ENCODE measurements at places on chromosomes 7 and 10.

GRCh38 chr10:93436591-93437085 is 45.5 kb downstream of the MYOF start:
- DNase-seq: peak; percentile 99

- peak; percentile 56 for DNase-seq
These were observed 2.0 kb upstream of the PANK1 start for GRCh38 chr10:89646889-89647657.

DNA sequence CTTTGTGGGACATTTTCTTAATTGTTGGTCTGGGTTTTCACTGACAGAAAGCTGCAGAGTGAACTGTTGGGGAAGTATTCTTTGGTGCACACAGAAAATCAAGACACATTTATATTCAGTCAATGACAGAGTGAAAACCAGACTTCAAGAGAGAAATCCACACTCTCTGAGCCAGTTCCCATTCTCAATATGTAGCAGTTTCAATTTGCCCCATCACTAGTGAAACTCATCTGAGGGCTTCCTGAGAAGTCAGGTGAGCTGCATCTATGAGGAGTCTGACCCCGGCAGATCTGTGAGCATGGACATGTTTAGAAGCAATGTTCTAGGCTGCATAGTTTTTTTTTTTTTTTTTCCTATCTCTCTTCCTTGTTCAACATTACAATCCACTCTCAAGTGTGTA is 163.7 kb upstream of the AHR start:
- no peak for DNase-seq

DNA sequence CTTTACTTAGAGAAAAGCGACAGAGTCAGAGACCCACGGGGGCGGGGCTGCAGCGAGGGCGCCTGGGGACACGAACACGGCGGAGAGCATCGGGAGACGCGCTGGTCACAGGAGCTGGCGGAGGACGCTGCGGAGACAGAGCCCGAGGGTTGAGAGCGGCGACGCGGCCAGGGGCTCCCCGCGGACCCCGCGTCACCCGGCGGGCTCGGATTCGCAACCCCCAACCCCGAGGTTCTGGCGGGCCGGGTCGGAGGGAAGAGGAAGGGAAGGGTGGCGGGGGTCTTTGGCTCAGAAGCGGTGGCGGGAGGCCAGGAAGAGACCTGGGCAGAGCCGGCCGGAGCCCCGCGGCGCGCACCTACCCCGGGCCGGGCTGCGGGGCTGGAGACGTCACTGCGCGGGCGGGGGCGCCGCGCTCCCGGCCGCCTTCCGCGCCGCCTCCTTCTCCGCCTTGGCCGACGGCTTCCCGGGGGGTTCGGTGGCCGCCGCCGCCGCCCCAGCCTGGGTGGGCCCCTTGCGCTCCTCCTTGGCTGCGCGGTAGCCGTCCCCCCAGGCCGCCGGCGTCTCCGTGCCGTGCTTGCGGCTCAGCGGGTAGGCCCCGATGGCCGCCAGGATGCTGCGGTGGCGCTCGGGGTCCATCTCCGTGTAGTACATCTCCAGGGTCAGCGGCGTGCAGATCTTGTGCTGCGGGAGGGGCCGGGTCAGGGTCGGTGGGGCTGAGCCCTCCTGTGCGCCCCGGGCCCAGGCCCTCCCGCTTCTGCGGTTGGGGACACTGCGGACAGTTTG is 11.1 kb downstream of the CALY start:
- no peak for DNase-seq

DNA sequence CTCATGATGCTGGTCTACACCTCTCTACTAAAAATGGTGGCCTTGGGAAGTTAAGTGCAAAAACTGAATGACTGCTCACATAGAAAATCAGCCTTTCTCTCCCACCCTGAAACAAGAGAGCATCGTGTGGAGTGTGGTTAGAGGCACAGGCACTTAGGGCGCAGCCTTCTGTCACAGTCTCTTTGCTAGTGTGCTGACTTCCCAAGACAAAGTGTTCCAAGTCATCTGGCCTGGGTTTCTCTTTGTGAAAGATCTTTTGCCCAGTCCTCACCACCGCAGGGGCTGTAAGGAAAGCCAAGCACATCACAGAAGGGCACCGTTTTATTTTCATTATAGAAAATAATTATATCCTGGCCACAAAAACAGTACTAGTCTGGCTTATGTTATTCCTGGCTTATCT is 12.5 kb downstream of the STN1 start:
- no peak for DNase-seq

- peak; percentile 18 for DNase-seq
These were observed 13.6 kb upstream of the COL17A1 start for GRCh38 chr10:104099269-104099668.

DNA sequence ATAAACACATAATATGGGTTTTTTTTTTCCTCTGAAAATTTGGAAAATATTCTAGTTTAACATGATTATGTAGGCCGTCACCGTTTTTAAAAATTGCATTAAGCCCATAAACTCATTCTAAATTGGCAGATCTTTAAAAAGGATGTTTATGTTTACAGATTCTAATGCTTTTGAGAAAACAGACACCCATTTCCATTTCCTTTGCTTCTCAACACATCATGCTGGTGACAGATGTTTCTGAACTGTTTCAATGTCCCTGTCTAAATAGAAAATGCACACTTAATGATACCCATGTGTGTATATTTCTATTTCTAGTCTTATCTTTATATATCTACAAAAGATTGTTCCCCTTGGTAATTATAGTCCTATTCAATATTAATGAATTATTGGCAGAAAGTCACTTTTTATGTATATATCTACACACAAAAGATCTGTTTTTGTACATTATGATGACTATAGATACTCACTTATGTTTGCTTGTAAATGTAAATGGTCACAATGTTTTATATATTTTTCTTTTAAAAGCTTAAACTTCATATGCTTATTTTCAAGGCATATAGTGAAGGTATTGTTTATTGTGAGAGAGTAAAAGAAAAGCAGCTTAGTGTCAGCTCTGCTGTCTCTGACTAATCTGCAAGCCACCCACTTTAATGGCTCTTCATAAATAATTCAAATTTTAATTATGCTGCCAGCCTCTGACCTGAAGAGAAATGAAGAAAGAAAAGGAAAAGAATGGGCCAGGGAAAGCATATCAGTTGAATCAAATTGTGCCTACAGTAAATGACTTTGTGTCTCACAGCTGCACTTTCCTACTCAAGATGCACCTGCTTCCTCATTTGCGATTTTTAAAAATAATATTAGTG is 179.4 kb downstream of the CACNA2D1 start:
- DNase-seq: no peak

- peak; percentile 47 for DNase-seq
These were observed 33.1 kb downstream of the GPRIN2 start for GRCh38 chr10:46523119-46523961.

GRCh38 chr10:58723186-58723585 is 210.5 kb downstream of the BICC1 start:
- no peak for DNase-seq

GRCh38 chr10:68897336-68897741 is 3.8 kb upstream of the DDX50 start:
- peak; percentile 70 for DNase-seq

DNA sequence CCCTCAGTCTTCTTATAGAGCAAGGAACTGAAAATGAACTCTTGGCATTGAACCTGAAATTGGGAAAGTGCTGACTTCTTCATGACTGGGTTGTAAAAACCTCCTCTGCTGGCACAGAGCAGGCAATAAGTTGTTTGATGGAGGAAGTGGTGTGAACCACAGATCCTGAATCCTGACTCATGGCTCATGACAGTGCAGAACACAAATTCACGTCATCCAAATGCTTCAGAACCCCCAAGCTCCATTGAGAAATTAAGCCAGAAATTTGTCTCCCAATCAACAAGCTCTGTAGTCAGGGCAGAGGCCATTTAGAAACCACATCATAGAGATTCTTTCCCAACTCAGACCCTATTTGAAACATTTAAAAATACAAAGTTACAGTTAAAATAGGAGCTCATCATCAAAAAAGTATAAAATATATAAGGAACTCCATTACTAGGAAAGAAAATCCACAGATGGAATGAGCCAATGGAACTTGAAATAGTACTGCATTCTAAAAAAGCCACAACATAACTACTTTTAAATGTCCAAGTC is 10.3 kb upstream of the STK17A start:
- DNase-seq: peak; percentile 100

- DNase-seq: no peak
These were observed 42.3 kb downstream of the OAT start for GRCh38 chr10:124376411-124376810.

- DNase-seq: no peak
These were observed 155.7 kb downstream of the PLXNA4 start for GRCh38 chr7:132420527-132420926.

DNA sequence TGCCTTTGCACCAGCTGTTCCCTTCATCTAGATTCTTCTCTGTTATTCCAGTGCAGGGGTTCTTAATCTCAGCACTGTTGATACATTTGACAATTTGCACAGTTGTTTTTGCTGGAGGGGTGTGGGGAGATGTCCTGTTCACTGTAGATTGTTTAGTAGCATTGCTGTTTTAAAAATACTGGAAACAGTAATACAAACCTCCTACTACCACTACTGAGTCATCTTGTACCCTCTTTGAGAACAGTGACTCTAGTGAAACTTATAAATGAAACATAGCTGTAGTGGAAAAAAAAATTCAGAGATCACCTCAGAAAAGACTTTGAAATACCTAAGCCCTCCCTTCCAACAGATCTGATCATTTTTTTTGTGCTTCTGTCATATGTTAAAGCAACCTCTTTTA is 154.8 kb upstream of the TMEM196 start:
- DNase-seq: no peak

DNA sequence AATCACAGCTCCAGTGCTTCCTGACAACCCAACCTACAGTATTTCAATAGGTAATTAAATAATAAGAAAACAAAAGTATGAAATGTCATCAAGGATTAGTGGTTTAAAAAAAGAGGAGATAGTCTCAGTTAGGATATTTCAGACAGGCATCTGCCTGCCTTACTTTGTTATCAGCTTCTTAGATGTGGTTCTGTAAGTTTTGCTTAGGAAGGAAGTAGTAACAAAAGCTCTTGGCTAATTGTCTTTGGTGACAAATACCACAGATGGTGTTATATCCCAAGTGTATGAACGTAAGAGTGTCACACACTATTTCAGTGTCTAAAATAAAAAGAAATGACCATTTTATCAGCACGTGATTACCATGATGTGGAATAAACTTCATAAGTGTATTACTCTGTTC is 9.8 kb upstream of the ACTA2 start:
- DNase-seq: no peak

DNA sequence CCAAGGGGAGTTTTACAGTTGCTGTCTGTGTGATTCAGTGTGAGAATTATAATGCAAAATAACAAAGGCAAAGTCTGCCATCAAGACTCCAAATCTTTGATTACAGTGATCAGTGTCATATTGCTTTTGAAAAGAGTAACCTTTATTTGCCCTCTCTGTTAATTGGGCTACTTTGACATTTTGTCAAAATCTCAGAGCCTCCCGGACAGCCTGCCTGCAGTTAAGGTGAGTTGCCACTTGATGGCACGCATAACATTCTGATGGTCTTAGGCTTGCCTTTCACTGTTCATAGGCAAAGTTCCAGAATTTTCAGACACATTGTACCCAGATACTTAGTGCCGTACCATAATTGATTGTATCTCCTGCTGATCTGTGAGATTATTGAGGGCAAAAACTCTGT is 253.5 kb downstream of the ABCA13 start:
- DNase-seq: no peak

GRCh38 chr7:69947998-69948397 is 349.7 kb downstream of the AUTS2 start:
- DNase-seq: no peak

DNA sequence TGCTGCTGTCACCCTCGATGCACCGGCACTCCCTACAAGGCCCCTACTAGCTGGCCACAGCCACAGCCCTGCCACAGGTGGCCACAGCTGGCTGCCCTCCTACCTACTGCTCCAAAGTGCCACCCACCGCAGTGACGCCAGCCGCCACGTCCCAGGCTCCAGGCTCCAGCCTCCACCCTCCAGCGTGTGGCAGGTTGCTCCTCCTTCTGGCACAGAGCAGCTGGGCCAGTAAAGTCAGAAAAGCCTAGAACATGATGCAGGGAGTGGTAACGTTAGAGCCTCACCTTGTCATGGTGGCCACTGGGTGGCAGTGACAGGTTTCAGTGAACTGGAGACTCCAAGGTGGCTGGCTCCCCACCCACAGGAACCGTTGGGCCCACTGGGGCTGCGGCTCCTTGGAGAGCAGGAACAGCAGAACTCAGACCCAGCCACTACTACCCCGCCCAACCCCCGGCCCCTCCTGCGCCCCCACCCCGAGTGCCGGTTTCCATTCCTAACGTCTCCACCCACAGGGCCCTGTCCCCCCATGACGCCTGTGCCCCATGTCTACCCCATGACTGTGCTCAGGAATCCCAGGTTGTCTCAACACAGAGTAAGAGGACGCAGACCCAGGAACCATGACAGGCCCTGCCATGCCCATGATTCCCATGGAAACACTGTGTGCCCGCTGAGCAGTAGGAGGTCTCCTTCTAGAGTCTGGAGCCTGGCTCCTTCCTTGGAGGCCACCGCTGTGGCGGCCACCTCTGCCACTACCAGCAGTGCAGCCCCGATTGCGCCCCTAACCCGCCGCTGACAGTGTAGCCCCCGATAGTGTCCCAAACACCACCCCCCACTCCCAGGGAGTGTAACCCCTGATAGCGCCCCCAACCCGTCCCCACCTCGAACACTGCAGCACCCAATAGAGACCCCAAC is 52.3 kb upstream of the ZNF33B start:
- no peak for DNase-seq

DNA sequence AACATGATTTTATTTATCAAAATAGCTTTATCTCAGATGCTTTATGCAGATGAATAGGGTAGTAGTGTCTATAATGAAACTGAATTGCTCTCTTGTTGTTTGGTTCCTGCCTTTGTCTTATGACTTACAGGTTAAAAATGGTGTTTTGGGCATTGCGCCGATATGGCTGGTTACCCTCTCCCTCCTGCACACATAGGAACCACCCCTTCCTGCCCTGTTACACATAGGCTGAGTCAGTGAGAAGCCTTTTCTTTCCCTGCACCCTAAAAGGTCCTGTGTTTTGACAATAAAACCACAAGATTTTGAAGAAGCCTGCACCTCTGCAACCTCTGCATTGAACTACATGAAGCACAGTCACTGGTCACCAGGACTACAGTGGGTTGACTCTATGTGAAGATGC is 655.8 kb upstream of the ANKRD30A start:
- peak; percentile 54 for DNase-seq

DNA sequence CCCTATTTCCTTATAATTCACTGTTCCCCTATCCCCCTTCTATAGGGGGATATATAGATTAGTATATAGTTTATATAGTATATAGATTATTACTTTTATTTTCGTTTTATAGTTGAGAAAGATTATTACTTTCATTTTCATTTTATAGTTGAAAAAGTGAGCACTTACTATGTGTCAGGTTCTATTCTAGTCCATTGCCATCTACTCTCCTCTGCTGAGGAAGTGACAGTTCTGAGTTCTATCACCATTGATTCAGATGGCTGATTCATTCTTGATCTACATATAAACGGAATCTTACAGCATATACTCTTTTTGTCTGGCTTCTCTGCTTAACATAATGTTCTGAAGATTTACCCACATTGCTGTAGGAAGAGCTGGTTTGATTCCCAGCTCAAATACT is 20.7 kb upstream of the CAV2 start:
- no peak for DNase-seq

GRCh38 chr7:51160990-51161615 is 155.5 kb downstream of the COBL start:
- peak; percentile 56 for DNase-seq

Data from fibroblast of skin of right quadriceps (primary cell).